Small intestine (tissue), 16 donors: ENCODE measurements at places on chromosomes 13 and 19.

GRCh38 chr19:4914736-4915501 is 5.6 kb downstream of the UHRF1 start:
- H3K27ac ChIP-seq: peak overlapping the region; percentile 63
- H3K4me3 ChIP-seq: peak overlapping the region; percentile 38
- H3K36me3 ChIP-seq: no peaks in the 10 kb centered on the region
- peaks cover 2% of the 10 kb centered on the region for H3K4me1 ChIP-seq

- no peaks in the 10 kb centered on the region for H3K36me3 ChIP-seq
- no peaks in the 10 kb centered on the region for H3K4me1 ChIP-seq
- H3K27me3 ChIP-seq: no peaks in the 10 kb centered on the region
- H3K4me3 ChIP-seq: no peak overlapping the region
Measured at GRCh38 chr13:48647625-48648024, 6.1 kb upstream of the CYSLTR2 start.

- H3K4me3 ChIP-seq: no peak overlapping the region
- H3K27ac ChIP-seq: no peak overlapping the region
- no peaks in the 10 kb centered on the region for H3K4me1 ChIP-seq
Measured at GRCh38 chr13:28041031-28041461, 52.6 kb upstream of the URAD start.

GRCh38 chr13:28429685-28430290 is 65.1 kb downstream of the FLT1 start:
- H3K4me1 ChIP-seq: no peaks in the 10 kb centered on the region
- H3K27me3 ChIP-seq: no peaks in the 10 kb centered on the region
- H3K27ac ChIP-seq: no peak overlapping the region
- DNase-seq: no peak
- H3K36me3 ChIP-seq: no peaks in the 10 kb centered on the region

DNA sequence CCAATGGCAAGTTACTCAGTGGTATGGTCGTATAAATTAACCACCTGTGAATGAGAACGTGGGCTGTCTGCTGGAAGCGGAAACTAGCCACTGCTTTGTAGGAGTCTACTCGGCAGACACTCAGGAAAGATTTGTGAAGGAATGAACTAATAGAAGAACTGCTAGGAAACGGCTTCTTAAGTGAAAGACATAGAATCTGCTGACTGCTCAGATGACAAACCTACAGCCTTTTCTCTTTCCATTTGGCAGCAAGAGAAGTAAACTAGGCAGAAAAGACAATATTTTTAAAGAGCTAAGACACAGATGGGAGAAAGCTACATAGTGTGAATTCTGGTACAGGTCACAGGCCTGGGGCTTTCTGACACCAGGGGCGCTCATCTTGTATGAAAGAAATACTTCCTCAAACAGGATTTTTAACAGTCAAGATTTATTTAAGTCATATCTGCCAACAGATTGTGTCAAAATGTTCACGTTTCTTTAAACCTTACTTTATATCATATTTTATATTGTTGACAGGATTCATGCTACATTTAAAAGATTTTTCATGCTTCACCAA is 78.4 kb downstream of the MIPEP start:
- H3K27ac ChIP-seq: no peak overlapping the region
- H3K27me3 ChIP-seq: no peaks in the 10 kb centered on the region
- H3K36me3 ChIP-seq: peaks cover 2% of the 10 kb centered on the region
- DNase-seq: no peak
- H3K4me3 ChIP-seq: no peak overlapping the region

DNA sequence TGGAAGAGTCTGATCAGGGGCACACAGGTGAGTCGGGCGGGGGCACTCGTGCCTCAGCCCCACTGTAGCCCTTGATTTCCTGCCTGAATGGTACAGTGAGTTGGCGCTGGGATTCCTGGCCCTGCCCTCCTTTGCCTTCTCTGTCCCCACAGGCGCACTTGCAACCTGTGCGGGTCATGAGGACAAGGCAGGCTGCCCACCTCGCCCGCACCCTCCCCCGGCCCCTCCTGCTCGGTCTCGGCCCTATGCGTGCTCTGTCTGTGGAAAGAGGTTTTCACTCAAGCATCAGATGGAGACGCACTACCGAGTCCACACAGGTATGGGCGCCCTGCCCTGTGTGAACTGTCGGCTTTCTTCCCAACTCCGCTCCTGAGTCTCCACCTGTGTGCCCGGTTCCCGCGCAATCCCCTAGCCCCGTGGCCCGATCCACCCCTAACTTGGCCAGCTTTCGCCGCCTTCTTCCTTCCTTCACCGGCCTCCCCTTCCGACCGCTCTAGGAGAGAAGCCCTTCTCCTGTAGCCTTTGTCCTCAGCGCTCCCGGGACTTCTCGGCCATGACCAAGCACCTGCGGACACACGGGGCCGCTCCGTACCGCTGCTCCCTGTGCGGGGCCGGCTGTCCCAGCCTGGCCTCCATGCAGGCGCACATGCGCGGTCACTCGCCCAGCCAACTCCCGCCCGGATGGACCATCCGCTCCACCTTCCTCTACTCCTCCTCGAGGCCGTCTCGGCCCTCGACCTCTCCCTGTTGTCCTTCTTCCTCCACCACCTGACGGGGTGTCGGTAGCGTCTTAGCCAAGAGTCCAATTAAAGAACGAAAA is 1.6 kb upstream of the KMT2B start:
- H3K27me3 ChIP-seq: no peaks in the 10 kb centered on the region
- peak overlapping the region; percentile 28 for H3K4me3 ChIP-seq
- no peaks in the 10 kb centered on the region for H3K36me3 ChIP-seq

DNA sequence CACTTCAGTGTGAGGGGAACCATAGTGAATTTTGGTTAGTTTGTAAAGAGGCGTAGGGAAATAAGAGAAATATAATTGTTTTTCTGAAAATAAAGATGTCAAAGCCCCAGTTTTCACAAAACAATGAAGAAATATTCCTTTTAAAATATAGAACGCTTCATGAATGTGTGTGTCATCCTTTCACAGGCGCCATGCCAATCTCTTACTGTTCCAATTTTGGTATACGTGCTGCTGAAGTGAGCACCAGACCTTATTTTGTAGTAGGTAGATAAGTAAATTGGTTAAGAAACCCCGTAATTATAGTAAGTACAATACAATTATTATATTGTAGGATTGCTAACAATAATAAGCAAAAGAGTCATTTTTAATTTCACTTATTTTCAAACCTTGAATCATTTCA is 43.3 kb downstream of the NAA16 start:
- H3K4me3 ChIP-seq: no peak overlapping the region
- no peak for DNase-seq
- H3K4me1 ChIP-seq: no peaks in the 10 kb centered on the region
- H3K36me3 ChIP-seq: no peaks in the 10 kb centered on the region
- no peaks in the 10 kb centered on the region for H3K27me3 ChIP-seq
